ENCODE measurements at places on chromosomes 7 and 10.

DNA sequence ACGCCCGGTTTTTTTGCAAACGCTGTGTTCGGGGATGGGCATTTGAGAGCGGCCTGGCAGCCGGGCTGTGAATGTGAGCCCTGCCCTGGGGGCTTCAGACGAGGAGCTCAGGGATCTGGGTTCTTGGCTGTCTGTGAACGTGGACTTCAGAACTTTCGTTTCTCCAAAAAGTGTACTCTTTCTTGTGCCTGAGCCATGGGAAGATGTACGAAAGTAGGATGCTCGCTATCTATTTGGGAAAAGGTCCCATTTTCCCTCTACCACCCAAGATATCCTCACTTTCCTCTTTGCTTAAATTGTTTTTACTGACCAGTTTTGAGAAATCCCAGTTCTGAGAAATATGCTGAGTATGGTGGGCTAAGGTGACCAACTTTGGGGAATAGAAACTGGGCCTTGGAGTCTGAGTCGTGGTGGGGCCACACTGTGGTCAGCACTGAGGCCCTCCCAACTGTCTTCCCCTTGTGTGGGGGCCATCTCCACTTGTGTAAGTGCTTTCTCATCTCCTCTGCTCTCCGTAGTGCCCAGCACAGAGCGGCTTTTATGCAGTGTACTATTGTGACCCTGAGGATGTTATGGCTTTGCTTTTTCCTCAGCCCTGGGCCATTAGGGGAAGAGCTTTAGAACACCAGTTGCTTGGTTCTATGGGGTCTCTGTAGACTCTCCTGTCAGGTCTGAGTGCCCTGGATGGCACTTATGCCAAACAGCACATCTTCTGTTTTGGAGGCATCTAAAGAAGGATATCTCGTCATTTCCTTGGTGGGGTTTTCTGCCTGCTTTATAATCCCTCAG lies 918 bp downstream of the DBNL start:
- DNase-seq: no peak

DNA sequence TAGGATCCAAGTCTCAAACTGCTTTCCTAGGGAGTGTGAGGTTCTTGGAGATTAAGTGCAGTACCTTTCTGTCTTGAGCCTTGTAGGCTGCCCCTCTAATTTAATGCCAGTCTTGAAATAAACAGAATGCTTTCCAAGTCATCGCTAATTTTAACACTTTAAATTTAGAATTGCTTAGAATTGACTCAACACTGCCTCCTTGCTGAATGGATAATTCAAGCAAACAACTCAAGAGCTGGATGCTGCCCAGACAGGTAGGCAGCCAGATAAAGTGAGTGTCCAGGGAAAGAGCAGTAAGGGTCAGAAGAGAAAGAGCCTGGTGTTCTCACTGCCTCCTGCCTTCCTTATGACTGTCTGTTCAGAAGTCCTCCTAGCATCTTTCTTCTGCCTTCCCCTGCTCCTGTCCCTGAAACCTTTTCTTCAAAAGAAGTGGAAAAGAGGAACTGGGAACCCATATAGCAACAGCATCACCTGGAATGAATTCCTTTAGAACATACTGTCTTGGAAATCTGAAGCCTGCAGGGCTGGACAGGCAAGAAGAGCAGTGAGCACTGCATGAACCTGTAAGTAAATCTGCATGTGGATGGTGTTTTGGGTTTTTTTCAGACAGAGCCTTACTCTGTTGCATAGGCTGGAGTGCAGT lies 3.1 kb upstream of the GOT1 start:
- no peak for DNase-seq

DNA sequence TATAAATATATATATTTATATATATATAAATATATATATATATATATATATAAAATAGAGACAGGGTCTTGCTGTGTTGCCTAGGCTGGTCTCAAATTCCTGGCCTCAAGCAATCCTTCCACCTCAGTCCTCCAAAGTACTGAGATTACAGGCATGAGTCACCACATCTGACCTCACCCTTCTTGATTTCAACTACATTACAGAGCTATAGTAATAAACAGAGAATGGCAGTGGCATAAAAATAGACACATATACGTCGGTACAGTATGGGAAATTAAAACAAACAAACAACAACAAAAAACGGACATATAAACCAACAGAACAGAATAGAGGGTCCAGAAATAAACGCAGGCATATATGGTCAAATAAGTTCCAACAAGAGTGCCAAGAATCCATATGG lies 77.6 kb upstream of the PPP1R3A start:
- DNase-seq: no peak

DNA sequence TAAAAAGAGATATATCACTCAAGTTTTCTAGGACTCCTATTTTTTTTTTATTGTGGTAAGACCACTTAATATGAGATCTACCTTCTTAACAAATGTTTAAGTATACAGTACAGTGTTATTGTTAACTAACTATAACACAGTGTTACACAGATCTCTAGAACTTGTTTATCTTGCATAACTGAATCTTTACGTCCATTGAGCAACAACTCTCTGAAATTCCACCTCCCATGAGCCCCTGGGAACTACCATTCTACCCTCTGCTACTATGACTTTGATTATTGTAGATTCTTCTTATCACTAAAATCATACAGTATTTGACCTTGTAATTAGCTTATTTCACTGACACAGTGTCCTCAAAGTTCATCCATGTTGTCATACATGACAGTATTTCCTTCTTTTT lies 22.5 kb upstream of the REEP3 start:
- DNase-seq: no peak

- no peak for DNase-seq
These were observed 301.6 kb upstream of the HPS1 start for GRCh38 chr10:98748298-98748697.

DNA sequence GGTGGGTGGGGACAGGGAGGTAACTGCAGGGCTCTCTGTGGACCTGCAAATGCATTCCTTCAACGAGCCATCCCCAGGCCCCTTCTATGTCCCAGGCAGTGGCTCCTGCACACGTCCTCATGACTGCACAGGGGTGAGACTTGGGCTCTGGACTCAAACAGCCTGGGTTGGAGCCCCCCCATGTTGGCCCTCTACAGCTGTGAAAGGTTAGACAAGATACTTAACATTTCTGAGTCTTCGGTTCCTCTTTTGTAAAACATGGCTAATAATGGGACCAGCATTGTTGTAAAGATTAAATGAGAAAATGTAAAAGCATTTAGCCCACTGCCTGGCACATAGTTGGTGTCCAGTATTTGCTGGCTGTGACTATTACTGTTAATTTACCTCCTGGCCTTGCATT lies 41.8 kb downstream of the CHST3 start:
- no peak for DNase-seq

DNA sequence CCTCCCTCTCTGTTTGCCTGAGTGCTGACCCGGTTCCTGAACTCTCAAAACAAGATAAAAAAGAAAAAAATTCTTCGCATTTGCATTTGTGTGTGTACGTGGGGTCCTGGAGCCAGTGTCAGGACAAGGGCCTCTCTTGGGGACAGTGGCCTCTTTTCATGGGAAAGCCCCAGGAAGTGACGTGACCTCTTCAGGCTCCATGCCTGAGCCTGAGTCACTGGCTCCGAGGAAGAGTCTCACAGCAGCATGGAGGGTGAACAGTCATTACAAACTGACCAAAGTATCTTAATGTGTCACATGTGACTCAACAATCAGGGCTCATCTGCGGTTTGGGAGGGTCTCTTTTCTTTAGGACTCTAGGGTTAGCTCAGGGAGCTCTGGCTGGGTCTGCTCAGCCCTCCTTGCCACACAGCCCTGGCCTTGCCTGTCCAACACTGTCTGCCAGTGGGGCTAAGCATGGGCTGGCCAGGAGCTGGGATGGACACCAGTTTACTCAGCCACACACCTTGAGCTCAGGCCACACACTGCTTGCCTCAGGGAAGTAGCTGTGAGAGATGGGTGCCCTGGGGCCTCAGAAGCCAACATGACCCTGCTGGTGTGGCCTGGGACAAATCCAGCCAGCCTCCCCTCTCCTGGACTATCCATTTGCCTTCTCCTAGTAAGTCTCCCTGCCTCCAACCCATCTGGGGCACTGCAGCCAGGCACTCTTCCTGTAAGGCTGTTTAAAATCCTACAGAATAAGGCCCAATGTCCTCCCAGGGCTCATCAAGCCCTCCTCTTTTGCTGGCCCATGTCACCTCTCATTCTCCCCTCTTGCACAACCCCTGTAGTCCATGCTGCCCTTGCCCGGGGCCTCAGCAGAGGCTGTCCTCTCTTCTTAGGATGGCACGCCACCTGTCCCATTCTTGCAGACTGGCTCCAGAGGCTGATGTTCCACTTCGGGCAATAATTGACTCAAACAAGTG lies 10.5 kb downstream of the TMEM273 start:
- DNase-seq: no peak

DNA sequence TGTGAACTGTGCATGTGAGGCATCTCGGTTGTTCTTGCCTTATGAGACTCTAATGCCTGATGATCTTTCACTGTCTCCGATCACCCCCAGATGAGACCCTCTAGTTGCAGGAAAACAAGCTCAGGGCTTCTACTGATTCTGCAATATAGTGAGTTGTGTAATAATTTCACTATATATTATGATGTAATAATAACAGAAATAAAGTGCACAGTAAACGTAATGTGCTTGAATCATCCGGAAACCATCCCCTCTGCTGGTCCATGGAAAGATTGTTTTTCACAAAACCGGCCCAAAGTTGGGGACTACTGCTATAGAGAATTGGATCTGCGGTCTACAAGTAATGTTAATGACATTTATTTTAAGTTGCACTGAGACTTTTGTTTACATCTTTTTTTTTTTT lies 126.7 kb downstream of the TPST1 start:
- no peak for DNase-seq

Data from stimulated activated CD8-positive, alpha-beta memory T cell treated with anti-CD3 and anti-CD28 coated beads, Interleukin-12 subunit alpha, Interleukin-12 subunit beta, amount 100 ng/mL, for 4 hours (primary cell).